ENCODE measurements at places on chromosomes 2 and 18.

GRCh38 chr2:111100765-111101162 lies 19.9 kb upstream of the BCL2L11 start:
- DNase-seq: no peak

- DNase-seq: no peak
These were observed 248.7 kb downstream of the SOX11 start for GRCh38 chr2:5940596-5941535.

DNA sequence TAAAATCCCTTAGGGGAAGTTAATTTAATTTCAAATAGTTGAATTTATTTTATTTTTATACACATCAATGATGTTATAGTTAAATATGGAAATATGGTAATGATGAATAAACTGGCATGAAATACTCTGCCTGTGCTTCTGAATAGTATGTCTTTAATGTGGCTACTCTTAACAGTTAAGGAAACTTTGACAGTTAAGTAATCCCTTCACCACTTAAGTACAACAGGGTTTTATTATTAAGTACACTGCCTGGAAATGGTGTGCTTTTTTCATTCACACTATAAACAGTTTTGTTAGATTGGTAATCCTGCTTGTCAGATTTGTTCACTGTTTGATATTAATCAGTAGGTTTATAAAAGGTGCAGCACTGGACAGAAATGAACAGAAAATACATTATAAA lies 412.0 kb upstream of the ZEB2 start:
- DNase-seq: no peak

GRCh38 chr2:55150834-55151233 lies 81.3 kb downstream of the CLHC1 start:
- DNase-seq: no peak

DNA sequence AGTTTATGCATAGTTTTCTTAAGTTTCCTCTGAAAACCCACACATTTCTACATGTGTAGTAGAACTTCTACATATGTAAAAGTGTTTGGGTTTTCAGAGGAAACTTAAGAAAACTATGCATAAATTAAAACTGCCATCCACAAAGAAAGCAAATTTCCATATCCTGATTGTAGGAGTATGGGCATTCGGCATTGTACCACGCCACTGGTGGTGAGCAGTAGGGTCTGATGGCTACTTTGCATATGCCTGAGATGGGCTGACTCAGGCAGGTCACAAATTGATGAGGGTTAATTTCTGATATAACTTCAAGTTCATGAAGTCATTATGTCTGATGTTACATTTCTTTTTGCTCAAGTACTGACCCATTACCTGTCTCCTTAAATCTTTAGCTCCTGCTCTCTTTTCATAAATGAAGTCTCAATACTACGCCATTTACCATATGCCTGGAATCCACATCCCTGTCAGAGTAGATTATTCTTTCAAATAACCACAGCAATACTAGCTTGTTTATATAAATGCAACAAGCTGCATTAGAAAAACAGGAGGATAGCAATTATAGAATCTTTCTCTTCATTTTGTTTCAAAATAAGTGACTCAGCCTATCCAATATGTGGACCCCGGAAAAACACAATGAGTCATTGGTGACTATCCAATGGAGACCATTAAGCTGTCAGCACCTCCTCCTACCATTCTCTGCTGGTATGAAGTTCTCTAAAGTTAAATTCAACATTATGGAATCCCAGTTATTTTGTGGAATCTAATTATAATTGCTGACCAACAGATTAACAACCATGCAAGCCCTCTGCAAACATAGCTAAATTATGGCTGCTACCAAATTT lies 355.2 kb upstream of the UBE2E3 start:
- DNase-seq: no peak

DNA sequence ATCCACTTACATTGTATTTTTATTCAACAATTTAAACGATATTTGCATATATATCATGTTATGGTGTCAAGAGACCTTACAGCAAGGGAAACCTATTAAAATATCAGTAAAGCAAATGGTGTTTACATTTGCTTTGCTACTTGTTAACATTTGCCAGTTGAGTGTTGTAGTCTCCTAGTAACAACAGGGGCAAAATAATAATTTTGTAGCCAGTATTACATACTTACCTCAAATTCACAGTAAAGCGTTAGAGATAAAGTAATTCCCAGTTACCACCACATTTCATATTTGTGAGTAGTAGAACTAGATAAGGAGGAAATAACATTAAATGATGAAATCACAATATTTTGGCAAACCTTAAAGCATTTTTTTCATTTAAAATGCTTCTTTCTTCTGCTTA lies 71.3 kb downstream of the FASTKD2 start:
- peak; percentile 18 for DNase-seq

- no peak for DNase-seq
These were observed 147.0 kb upstream of the ID2 start for GRCh38 chr2:8534729-8535468.

DNA sequence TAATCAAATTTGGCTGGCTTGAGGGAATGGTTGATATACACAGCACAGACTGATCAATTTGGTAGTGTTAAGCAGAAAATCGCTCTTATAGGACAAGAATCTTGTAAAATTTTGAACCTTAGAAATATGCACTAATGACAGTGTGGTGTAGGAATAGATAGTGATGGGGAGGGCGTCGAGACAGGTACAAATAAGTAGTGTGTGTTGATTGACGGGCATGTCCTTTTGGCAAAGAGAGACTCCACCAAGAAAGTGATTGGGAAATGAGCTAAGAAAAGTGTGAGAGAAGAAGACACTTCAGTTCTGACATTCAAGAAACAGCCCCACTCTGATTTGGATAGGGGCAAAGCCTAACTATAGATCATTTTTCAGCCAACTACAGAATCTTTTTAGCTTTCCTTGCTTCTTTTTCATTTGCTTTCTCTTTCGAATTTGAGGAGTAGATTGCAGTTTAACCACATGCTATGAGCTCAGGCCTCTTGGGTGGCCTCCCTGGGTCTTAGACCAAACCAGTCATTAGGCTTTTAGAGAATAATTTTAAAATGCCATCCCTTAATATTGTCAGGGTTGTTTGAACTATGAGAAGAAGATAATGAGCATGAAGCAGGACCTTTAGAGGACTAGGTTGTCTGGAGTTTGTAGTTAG lies 127.1 kb downstream of the CERS6 start:
- no peak for DNase-seq

DNA sequence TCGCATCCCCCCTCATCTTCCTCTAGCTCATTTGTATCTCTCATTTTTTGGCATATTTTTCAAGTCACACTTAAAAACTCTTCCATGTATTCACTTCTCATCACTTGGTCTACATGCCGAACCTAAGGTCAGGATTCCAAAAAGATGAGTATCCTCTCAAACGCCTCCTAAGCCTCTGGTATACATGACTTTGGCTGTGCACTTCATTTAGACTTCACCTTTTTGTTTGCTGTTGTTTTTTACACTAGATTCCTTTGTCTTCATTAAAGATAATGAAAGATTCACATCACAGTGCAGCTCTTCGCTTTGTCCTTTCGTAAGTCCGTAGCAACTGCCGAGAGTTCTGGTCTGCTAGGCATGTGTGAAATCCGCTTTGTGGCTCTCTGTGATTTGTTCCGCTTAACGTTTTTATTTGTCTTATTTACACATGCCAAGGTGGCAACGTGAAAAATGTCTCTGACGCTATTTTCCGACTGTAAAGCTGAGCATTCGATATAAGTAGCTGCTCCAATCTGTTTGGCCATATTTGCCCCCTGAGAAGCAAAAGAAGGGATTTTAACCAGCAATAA lies 17.7 kb downstream of the RND3 start:
- no peak for DNase-seq

DNA sequence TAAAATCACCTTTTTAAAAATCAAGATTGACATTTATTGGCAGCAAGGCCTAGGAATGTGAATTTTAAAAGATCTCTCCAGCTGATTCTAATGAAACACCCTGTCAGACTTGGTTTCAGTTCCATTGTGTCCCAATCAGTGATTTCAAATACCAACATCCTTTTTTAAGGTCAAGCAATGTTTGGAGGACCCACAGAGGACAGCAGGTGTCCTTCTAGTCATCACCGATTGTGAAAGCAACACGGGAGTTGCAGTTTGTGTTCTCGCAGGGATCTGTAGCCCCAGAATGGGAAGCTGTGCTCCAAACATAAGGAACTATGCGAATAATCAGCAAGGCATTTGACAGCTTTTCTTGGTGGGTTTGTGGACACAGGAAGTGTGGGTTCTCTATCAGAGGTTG lies 4.5 kb upstream of the KIDINS220 start:
- no peak for DNase-seq

GRCh38 chr2:23564615-23564960 lies 179.6 kb downstream of the KLHL29 start:
- no peak for DNase-seq

DNA sequence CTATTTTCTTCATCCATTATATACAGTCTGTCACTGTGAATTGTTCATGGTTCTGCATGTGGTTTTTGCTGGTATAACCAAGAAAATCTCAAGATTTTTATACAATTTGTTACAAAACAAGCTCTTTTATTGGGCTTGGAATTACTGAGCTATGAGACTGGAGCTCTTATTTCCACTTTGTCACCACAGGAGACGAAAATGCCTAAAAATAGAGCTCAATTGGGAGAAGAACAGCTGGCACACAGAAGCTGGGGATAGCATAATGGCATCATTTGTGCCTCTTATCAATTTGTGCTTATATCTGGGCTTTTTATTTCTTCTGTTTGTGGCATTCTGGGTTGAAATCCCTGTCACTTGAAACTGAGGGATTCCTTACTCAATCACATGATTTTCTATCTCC lies 219.1 kb downstream of the CALCRL start:
- DNase-seq: no peak

DNA sequence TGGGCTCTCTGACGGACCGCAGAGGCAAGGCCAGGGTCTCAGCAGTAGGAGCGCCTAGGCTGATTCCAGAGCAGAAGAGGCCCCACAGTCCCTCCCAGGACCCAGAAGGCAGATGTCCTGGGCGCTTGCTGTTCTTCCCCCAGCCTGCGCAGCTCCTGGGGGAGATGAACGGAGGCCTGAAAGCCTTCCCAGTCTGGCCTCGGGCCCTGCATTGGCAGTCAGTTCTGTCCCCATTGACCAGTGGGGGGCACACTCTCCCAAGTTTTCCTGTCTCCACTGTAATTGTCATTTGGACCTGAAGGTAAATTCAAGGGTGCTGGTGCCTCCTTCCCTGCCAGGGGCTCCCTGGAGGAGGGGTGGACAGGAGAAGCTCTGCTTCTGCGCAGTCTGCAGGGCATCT lies 345.7 kb downstream of the CYP26B1 start:
- no peak for DNase-seq

- no peak for DNase-seq
These were observed 42.1 kb downstream of the TET3 start for GRCh38 chr2:74026687-74027241.

- no peak for DNase-seq
These were observed 59.8 kb downstream of the NOL10 start for GRCh38 chr2:10629819-10630532.

- no peak for DNase-seq
These were observed 88.6 kb upstream of the GPC1 start for GRCh38 chr2:240346753-240347372.

GRCh38 chr18:76506395-76506794 lies 11.4 kb upstream of the ZNF516 start:
- no peak for DNase-seq

DNA sequence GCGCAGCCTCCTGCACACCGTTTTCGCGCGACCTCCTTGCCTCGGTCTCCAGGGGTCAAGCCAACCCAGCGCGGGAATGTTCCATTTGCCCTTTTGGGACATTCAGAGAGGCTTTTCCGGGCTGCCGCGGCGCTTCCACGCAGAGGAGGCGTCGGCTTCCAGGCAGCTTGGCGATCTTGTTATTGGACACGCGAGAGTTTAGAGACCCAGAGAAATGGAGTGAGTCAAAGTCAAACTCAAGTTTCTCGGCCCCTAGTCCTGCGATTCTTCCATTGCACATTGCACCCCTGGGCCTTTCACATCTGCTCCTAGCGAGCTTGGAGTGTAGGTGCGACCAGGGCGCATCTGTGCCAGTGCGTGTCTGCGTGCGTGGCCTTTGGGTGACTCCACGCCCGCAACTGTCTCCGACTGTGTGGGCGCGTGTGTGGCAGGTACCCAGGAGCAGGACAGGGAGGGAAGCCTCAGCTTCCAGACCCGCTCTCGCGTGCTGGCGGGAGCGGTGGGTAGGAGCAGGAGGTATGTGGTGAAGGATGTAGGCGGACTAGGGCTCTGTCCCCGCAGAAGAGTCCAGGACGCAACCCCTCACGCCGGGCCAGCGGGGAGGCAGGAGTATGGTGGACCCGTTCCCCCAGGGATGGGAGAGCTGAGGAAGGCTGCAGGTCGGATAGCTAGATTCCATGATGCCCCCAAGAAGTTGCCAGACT lies 13.5 kb downstream of the SIX3 start:
- DNase-seq: no peak

- no peak for DNase-seq
These were observed 171.4 kb upstream of the NDUFV2 start for GRCh38 chr18:8930990-8931616.

DNA sequence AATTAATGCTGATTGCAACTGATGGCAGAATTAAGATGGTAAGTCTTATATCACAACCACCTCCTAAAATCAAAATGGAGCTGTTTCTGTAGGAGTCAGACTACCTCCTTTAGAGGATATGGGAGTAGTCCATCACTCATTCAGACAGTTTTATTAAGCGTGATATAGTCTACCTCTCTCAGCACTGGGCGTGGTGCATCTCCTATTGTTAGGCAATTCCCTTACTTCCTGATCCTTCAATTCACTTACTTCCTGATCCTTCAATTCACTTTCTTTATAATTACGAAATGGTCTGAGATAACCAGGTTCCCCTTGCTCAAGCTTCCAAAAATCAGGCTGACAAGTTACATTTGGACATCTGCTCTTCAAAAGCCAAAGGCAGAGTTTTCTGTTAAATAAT lies 31.9 kb downstream of the ATP8B1 start:
- no peak for DNase-seq

DNA sequence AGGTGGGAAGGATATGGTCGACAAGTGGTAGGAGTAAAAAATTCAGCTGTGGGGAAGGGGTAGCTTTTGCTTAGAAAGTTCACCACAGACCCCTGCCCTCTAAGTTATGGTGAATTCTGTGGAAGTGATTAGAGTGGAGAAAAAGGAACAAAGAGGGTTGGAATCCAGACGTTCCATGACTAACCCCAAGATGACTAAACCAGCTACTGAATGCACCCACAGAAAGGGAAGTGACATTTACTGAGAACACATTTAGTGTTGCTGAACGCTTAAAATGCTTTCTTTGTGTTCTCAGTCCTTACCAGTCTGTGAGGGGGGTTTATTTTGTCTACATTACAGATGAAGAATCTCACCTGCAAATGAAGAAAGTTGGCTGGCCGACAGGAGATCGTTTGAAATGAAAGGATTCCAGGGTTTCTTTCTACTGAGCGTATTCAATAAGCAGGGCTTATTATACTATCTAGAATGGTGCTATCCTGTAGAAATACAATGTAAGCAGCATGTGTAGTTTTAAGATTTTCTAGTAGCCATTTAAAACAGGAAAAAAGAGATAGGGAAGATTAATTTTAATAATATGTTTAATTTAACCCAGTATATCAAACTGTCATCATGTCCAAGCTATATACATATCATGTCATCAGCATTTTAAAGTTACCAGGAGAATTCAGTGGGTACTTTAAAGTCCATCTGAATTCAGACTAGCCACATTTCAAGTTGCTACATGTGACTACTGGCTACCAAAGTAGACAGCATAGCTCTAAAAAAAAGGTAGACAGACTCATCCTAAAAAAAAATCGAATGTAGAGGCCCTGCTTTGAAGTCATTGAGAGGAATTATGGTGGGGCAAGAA lies 60.1 kb downstream of the LIMS1 start:
- DNase-seq: no peak

Measured in NCI-H1436 (cell line).